Eye (tissue), 1 donor: ENCODE measurements at places on chromosomes 5 and 9.

DNA sequence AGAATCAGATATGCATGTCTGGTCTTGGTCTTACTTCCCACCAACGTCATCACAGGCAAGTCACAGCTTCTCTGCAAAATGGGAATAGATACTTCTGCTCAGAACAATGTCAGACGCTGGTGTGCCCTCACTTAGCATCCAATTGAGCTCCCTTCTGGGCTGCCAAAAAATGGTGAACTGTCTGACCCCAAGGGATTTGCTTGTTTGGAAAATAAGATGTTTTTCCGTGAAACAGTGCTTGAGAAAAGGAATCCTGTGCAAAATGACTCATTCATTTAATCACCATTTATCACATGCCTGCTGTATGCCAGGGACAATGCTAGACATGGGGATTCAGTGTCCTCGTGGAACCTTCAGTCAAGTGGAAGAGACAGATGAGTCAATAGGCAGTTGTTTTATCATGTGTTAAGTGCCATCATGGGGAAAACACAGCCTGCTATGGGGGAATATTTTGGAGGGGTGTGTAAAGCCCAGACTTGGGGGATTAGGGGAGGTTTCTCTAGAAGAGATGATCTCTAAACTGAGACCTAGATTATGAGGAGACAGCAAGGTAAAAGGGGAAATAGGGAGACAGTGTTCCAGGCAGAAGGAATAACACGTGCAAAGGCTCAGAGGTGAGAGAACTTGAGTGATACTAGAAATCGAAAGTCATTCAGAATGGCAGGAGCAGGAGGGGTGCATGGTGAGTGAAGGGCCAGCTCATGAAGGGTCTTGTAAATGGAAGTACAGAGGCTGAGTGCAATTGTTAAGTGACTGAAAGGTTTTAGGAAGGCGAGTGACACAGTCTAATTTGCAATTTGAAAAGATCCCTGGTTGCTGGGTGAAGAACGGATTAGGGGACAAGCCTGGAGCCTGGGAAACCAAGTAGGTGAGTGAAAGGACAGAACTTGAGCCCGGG is 3.9 kb downstream of the NIPAL4 start:
- DNase-seq, result no peak

DNA sequence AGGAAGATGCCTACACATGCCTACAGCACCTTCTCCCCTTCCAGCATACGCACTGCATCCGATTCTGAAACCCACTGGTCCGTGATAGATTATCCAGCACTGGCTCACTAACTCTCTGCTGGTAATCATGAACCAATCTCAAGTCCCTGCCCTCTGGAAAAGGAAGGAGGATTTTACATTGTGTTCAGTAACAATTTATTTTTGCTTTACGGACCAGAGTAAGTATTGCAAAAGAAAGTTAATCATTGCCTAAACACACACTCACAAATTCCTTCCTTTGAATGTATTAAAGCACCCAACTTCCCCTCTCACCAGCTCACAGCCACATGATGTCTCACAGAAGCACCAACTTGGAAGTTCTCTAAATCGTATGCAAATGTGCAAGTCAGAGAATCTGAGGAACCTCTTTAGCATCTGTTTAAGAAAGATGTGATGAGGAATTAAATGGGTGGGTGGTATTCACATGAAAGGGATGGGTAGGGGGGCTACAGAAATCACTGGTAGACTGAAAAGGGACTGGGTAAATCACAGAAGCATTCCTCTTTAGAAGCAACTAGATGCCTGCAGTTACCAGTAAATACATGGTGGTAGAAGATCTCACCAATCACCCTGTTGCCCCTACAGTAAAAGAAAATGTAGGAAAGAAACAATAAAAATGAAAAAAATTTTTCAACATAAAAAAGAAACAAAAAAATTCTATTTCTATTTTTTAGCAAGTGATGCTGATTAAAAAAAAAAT is 8.4 kb downstream of the GNAQ start:
- DNase-seq, result peak; percentile 61

- no peak for DNase-seq
Observed at GRCh38 chr9:134549336-134549735, 92.3 kb upstream of the COL5A1 start.

- DNase-seq, result no peak
Observed at GRCh38 chr5:27612161-27612560, 573.8 kb upstream of the CDH9 start.

DNA sequence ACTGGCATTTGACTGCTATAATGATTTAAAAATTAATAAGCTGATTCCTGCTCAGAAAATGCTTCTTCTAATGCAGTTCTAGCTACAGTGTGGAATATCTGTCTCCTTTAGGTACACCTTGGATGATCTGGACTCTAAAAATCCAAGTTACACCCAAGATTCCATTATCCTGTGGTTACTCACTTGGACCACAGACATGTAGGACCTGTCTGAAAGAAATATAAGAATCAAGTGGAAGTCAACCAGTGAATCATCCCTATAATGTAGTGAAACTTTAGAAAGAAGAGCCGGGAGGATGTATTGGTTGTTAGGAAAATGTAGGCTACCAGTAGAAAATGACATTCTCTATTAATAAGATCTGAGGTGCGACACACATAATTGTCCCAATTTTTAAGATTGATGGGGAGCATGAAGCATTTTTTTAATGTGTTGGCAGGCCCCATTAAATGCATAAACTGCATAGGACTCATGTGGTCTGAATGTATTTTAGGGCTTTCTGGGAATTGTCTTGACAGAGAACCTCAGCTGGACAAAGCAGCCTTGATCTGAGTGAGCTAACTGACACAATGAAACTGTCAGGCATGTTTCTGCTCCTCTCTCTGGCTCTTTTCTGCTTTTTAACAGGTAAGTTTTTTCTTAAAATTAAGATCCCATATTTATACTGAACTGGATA is at the start of gene SPINK6:
Gene SPINK6, plus strand, starts transcription at position 512 of the 673 bp plus-strand sequence. Its CDS starts 55 bp downstream, at position 567.
- peak; percentile 60 for DNase-seq

DNA sequence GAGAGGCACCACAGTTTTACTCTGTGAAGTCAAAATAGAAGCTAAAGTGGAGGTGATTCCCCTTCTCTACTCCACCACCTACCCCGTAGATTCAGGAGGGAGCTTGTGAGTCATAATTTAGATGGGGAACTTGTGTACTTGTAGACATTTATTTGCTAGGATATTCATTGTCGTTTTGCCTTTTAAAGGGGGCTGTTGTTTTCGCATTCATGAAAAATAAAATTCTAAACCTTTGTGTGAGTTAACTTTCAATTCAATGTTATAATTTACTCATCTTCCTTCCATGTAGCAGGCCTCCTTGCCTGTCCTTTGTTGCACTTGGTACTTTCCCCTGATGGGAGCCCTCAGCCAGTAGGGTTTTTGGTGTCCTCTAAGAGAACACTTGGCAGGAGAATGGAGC is 22.0 kb downstream of the SECISBP2 start:
- no peak for DNase-seq

GRCh38 chr5:176536132-176536901 is 885 bp downstream of the RNF44 start:
- DNase-seq, result peak; percentile 93

- no peak for DNase-seq
Observed at GRCh38 chr5:78819166-78819565, 165.9 kb downstream of the ARSB start.

GRCh38 chr5:126988021-126988569 is 42.3 kb downstream of the MARCHF3 start:
- DNase-seq, result no peak

DNA sequence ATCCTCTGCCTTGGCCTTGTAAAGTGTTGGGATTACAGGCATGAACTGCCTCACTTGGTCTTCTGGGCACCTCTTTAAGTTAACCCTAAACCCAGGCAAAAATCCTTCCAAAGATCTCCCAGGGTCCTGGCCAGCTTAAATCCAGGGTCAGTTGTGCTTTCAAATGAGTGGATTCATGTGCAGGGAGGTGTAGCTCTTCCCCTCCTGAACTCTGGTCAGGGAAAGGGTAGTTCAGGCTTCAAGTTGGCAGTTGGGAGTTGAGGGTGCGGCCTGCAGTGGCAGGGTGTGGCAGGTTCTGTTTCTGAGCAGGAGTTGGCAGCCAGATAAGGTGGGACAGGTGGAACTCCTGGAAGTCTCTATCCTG is 3.6 kb downstream of the HNRNPAB start:
- DNase-seq, result no peak

GRCh38 chr9:93730648-93731047 is 154.3 kb downstream of the PHF2 start:
- no peak for DNase-seq

DNA sequence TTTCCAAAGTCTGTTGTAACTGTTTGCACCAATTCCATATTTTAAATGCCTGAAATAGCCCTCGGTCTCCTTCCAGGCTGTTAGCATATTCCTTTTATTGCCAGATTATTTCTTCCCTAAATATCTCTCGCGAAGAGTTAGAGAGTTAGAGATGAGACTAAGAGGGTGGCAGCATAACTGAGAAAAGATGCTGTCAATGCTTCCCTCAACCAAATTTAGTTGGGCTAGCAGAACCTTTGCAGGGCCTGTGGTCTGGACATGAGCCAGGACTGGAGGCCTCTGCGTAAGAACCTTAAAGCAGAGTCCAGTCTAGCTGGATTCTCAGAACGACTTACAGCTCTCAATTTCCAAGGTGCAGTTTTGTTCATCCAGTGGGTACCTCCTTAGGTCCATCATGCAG is 135.9 kb downstream of the GABRB2 start:
- DNase-seq, result no peak

DNA sequence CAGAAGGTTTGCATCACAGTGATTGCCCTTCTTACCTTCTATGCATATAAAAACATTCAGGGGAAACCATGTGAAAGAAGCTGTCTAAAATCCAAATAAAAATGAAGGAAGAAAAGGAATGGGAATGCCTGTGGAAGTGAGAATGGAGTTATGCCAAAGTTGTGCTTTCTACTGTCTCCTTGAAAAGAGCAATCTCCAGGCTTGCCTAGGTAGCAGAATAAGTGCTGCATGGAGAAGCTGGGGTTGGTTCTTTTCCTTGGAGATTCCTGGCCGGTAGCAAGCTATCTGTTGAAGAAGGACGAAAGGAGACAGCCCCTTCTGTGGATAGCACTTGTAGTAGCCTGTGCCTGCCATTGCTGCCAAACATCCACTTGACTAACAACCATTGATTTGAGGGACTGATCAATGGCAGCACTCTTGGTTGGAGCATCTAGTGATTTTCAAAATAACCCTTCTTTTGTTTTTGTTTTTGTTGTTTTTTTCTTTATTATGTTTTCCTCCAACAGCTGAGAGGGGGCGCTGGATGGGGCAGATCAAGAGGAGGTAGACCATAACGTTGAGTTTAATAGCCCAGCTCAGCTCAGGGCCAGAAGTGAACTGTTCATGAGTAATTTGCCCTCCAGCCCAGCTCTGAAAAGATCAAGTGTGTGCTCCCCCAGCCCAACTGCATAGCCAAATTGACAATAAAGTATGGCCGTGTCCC is 1.6 kb downstream of the PLCXD3 start:
- no peak for DNase-seq

- no peak for DNase-seq
Observed at GRCh38 chr5:1734908-1735289, 64.7 kb downstream of the MRPL36 start.

DNA sequence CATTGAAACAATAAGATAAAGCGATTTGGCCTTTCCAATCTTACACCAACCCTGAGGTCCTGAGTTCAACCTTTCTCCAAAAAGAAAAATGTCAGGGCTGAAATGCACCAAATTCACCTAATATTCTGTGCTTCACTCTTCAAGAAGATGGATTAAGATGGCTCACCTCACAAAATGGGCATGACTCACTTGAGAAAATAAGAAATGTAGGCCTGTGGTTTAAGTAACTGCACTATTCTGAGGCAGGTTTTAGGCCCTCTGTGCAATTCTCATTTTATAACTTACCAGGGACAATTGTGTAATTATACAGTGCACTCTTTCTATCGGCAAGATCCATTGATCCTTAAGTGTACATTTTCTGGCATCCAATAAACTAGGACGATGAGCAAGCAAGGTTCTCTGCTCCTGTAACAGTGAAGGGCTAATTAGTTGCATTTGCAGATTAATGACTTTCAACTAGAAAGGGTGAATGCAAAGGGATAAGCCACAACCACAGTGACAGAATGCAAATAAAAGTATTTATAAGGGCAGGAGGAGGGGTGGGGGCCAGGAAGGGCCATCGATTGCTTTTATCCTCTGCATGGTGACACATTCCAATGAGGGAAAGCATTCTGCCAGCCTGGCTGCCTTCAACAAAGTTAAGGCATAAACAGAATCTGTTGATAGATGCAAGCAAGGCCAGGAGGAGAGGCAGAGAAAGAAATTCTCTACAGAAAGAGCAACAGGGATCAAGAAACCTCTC is 214.5 kb downstream of the CAAP1 start:
- no peak for DNase-seq

DNA sequence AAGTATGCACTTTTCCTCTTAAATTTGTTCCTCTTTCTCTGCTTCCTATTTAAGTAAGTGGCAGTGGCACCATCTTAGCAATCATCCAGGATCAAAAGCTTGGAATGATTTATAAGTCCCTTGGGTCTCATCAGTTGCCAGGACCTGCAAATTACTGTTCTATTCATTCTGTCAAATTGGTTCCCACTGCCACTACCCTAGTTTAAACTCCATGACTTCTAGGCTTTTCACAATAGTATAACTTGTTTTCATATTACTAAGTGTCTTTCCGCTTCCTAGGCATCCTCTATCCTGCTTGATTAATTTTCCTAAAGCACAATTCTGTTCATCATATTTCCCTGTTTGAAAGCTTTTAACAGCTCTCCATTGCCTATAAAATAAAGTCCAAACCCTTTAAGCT is 363.9 kb upstream of the MEF2C start:
- DNase-seq, result no peak

- DNase-seq, result no peak
Observed at GRCh38 chr5:112971276-112971675, 5.3 kb upstream of the DCP2 start.

GRCh38 chr5:53820802-53821171 is 260.3 kb downstream of the NDUFS4 start:
- DNase-seq, result no peak

DNA sequence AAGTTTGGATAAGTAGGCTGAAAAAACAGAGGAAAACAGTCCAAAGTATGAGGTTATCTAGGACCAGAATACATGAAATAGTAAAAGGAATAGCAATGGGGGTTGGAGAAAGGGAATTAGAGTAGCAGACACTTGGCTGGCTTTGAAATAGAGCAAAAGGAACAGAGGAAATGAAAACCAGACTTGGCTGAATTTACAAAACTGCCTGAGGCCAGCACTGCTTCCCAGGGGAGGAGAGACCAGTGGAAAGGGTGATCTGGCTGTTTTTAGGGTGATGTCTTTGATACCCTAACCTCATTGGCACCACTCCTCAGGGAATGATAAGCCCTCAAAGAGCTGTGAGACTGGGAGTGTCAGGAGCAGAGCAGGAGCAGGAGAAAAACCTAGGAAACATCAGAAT is 413.4 kb upstream of the SLC30A5 start:
- no peak for DNase-seq

DNA sequence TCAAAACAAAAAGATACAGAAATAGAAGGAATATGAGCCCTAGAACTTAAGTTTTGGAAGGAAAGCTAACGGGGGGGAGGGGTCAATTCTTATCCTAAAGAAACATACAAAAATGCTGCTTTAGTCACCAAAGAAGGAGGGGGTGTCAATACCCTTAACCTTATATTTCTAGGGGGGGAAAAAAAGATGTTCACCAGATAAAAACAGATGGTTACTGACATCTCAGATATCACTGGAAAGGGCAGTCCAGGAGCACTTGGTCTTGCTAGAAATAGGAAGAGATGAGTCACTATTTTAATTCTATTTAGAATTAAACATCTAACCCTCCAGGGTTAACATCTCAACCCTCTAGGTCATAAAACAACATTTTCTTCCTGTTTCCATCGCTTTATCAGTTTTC is 1.7 kb downstream of the DIAPH1 start:
- no peak for DNase-seq
